ENCODE measurements at places on chromosomes 5 and 9.

DNA sequence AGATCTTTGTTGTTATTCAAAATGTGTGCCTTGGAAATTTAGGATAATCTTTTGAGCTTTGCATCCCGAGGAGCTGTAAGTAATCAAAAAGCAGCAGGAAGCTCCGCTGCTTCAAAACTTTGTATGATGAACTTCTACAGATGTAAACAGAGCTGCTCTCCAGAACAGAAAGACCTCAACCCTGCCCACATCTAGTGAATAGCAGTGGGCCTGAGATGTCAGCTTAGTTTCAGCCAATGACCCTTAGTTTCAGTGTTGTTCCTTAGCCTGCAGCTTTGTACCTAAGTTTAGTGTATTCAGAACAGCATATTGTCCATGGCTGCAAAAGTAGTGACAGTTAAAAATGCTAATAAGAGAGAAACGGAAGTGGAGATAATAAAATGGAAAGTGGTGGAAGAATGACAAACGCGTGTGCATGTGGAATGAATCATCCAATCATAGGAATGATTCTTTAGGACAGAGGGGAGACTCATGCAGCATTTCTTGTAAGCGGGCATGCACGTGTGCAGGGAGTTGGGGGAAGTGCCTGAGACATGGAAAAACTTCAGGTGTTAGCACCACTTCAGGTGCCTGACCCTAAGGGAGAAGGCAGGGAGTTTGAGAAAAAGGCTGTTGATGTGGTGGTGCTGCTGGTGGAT is 24.9 kb downstream of the SNX24 start:
- no peak for DNase-seq

GRCh38 chr9:122579874-122580273 is 3.3 kb downstream of the OR1L8 start:
- no peak for DNase-seq

- no peak for DNase-seq
Measured at GRCh38 chr9:33731625-33732024, 63.7 kb upstream of the PRSS3 start.

DNA sequence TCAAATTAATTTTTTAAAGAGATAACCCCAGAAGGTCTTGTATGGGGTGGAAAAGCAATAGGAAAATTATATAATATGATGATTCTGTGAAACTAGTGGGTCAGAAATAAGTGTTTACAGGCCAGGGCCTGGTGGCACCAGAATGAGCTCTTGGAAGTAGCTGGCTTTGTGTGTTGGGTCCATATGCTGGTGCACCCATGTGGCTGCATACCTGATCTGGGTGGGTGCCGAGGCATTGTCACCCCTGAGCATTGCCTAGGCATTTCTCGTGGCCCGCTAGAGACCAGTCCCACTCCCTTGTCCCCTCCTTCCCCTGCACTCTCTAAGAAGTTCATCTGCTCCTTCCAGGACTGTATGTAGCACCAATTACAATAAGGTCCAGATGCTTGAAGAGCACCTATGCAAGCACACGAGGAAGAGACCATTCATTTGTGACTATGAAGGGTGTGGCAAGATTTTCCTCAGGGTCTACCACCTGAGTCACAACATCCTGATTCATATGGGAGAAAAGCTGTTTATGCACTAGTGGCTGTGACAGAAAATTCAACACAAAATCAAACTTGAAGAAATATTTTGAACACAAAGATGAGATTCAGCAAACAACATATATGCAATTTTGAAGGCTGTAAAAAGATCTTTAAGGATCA is 19.8 kb upstream of the IL33 start:
- DNase-seq = no peak

GRCh38 chr5:106092455-106092854 is 1578.3 kb downstream of the EFNA5 start:
- DNase-seq = no peak

DNA sequence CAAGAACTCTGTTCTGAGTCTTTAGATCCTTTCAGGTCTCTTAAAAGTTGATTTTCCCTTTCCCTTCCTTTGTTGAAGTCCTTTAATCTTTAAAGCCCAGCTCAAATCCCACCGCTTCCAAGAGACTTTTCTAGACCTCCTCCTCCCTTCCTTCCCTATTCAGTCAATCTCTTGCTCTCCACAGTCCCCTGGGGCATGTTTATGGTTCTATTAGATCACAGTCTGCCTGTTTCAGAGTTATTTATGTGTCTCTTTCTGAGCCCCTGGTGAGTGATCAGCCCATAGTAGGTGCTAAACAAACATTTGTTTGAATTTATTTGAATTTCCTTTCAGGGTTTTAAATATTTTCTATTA is 7.2 kb upstream of the ARSI start:
- DNase-seq = no peak

GRCh38 chr5:140178086-140178410 is 3.1 kb downstream of the CYSTM1 start:
- no peak for DNase-seq

GRCh38 chr5:90549729-90550275 is 8.8 kb upstream of the ADGRV1 start:
- no peak for DNase-seq

DNA sequence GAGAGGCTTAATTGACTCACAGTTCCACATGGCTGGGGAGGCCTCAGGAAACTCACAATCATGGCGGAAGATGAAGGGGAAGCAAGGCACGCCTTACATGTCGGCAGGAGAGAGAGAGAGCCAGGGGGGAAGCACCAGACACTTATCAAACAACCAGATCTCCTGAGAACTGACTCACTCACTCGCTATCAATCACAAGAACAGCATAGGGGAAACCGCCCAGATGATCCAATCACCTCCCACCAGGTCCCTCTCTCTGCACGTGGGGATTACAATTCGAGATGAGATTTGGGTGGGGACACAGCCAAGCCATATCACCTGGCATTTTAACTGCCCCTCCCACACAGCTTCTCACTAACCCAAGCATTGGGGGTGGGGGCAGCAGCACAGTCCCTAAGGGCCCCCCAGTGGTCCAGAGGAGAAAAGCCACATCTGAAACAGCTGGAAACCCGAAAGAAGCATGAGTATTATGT is 76.1 kb upstream of the ASS1 start:
- DNase-seq = peak; percentile 33

DNA sequence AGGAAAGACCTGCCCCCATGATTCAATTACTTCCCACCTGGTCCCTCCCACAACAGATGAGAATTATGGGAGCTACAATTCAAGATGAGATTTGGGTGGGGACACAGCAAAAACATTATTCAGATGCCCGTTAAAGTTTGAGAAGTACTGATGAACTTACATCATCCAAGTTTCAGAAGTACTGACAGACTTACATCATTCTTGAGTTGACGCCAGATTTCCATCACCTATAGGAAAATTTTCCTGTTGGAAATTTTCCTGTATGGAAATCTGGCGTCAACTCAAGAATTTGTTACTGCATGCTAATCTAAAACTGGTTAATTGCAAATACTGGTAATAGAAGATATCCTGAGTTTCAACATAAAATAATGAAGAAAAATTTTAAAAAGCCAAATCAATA is 975.9 kb downstream of the MAT2B start:
- no peak for DNase-seq

DNA sequence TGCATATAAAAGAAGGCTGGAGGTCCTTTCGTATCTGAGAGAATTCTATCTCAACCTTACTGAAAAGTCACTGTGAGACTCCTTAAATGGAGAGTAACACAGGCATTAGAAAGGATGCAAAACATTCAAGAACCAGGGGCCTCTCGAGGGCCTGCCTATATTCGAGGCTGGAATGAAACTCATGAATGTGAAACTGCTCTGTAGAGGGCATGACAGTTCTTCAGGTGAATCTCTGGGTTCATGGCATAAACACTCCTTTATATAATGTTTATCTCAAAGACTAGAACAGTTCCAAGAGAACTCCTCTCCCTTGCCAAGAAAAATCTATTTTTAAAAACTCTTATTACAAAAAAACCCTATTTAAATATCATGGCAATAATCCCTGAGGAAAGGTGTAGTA is 113.9 kb downstream of the SEC61B start:
- no peak for DNase-seq

- no peak for DNase-seq
Measured at GRCh38 chr5:67181648-67182221, 14.9 kb downstream of the CD180 start.

GRCh38 chr5:177430140-177430951 is 3.9 kb downstream of the GRK6 start:
- no peak for DNase-seq

GRCh38 chr5:87536365-87536764 is 123.6 kb upstream of the CCNH start:
- DNase-seq = no peak

- no peak for DNase-seq
Measured at GRCh38 chr5:56598941-56599340, 216.4 kb upstream of the MAP3K1 start.

DNA sequence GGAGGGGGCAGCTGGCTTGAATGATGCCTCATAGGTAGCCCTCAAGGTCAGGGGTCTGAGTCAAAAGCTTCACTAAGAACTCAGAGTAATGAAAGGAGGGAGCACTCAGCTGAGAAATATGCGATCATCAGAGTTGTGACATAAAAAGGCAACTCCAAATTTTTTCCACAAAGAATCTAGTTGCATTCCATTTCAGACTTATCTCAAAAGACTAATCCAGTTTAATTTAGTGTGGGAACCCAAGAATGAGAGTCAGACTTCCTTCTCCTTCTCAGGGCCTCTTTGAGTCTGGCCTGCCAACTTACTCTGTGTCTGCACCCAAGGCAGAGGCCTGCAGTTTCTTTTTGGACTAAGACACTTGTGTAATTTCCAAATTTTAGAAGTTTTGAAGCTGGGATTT is 34.7 kb downstream of the GABRP start:
- DNase-seq = no peak

DNA sequence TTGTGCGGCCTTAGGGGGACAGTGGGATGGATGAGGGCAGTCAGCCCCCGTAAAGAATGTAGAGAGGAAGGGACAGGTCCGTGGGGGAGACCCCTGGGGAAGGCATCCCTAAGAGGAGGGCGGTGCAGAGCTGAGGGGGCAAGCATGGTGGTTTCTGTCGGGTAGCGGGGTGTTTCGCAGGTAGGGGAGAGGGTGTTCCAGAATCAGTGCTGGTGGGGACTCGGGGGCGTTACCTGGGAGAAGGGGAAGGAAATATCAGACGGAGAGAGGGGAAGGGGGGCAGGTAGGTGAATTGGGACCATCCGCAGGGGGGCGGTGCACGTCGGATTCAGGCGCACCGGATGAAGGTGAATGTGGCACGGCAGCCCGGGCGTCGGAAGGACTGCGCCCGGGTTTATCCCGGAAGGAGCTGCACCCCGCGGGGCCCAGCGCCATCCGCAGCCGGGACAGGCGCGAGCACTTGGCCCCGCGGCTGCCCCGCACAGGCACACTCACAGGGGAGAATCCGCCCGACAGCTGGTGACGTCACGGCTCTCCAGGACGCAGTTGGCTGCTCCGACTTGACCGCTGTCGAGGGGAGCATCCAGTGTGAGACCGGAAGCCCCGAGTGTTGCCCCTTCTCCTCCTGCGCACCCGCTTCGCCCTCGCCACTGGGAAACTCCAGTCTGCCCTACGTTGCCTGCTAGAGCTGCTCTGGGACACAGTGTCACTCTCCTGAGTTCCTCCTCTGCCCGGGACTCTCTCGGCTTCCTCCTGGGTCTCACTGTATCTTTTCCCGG is 1.3 kb downstream of the CD72 start:
- DNase-seq = peak; percentile 83

DNA sequence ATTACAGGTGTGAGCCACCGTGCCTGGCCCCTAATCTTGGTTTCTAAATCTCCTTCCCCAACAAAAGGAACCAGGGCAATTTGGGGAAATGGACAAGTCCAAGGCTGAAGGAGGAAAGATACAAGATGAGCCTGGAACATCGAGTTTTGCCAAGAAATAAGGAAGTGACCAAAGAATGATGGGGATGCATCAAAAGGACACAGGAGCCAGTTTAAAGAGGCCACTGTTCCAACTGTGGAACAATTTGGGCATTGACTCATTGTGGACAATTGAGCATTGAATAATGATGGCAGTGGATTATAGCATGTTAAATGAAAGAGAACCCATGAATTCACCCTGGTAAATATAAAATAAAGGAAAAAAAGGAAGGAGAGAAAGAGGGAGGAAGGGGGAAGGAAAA is 47.5 kb downstream of the DUSP1 start:
- no peak for DNase-seq

GRCh38 chr5:178589180-178590140 is 733 bp downstream of the COL23A1 start:
- no peak for DNase-seq

- no peak for DNase-seq
Measured at GRCh38 chr5:98755406-98755805, 18.1 kb upstream of the RGMB start.

DNA sequence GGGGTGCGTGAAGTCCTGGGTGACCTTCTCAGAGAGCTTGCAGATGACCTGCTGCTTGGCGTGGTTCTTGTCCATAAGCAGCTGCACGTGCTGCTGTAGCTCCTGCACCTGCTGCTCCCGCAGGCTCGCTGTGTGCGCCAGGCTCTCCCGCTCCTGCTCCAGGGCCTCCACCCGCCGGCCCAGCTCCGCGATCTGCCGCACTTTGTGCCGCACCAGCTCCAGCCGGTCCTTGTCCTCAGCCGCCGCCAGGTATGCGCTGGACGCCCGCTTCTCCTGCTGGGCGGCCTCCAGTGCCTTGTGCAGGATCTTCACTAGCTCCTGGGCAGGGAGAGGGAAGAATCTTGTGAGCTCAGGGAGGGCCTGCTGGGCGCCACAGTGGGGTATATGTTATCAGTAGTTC is 28.5 kb upstream of the CORO2A start:
- DNase-seq = no peak

GRCh38 chr5:173288632-173289031 is 39.6 kb downstream of the STC2 start:
- no peak for DNase-seq

- DNase-seq = no peak
Measured at GRCh38 chr5:172110260-172110815, 77.7 kb downstream of the STK10 start.

DNA sequence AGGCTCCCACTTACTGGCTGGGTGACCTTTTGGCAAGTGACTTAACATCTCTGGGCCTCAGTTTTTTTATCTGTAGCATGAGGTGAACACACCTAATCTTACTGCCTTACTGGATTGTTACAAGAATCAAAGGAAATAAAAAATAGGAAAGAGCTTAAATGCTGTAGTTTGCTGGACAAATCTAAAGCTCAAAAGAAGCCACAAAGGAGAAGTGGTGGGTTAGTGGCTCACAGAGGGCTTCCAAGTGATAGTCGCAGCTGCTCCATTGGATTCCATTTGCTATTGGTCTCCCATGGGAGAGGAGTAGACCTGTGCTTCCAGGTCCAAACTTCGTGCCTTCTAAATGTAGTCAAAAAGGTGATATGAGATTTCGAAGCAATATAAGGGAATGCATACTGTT is 123.6 kb downstream of the SEMA6A start:
- DNase-seq = no peak

GRCh38 chr5:138753794-138754698 is 821 bp downstream of the CTNNA1 start:
- DNase-seq = peak; percentile 86

GRCh38 chr5:20231040-20231439 is 243.0 kb upstream of the CDH18 start:
- no peak for DNase-seq
